Central memory CD4-positive, alpha-beta T cell (primary cell): ENCODE measurements at places on chromosomes 16 and 17.

DNA sequence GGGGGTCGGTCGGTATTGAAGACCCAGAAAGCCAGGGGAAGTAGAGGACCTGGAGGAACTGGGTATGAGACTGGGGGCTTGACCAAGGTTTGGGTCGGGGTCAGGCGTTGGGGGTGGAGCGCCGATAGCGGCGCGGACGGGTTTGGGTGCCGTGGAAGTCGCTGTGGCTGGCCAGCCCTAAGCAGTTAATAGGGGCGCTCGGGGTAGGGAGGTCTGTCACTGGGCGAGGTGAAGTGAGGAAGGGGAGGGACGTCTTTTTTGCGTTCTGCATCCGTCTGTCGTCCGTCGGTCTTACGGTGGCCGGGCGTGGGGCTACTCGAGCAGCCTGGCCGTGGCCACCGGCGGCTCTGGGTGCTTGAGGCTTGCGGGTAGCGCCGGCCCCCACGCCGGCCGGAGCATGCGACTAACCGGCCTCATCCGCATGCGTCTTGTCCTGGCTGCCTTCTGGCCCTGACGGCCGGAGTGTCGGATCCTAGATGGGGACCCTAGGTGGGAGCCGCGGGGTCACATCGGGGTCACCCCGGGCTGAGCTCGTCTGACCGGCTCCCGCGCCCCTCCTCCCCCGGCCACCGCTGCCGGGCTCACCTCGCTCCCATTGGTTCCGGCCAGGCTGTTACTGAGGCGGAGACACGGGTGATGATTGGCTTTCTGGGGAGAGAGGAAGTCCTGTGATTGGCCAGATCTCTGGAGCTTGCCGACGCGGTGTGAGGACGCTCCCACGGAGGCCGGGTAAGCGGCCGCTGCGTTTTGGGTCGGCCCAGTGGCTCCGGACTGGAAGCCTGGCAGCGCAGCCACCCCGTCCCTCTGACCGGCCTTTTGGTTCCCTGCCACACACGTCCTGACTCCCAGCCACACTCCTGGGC is 10.3 kb upstream of the TMEM88 start:
- peak; percentile 84 for DNase-seq

GRCh38 chr17:14699574-14700185 is 398.8 kb downstream of the HS3ST3B1 start:
- no peak for DNase-seq

- no peak for DNase-seq
Observed at GRCh38 chr16:88938777-88939244, 38.2 kb downstream of the CBFA2T3 start.

GRCh38 chr17:50168319-50168718 is 2.5 kb downstream of the SGCA start:
- DNase-seq: no peak

DNA sequence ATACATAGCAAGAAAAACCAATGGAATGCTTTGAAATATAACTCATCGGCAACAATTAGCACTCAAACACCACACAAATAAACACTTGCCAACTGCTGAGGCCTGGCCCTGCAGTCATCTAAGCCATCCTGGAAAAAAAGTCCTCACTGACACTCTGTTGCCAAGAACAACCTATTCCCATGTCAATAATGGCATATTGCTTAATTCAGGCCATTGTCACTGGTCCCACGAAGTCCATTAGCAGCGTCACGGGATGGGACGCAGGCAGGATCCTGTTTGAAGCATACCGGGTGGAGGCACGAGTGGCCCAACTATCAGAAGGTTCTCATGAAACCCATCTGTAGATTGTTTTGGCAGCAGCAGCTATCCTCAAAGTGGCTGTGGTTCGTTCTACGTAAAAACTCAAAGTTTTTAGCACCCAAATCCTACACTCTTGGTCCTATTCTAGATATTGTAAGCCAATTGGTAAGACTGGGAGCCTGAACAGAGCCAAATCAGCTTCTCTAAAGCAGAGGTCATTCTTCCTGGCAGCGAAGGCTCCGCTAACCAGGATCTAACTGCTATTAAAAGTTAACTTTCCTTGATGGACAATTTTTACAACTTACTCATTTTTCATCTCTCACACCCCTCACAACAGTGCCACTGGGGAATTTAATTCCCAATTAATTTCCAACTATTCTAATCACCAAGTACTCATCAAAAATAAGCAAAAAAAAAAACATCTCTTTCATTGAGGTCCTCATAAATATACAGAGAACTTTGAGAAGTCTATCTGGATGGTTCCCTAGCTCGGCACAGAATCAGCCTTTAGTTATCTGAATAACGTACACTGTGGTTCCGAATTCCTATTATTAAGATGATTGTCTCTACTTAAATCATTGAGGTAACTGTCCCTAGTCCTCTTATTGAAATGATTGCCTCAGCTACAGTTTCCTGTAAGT is 91.5 kb downstream of the ZFHX3 start:
- no peak for DNase-seq

- no peak for DNase-seq
Observed at GRCh38 chr16:30585022-30585399, 486 bp downstream of the ZNF785 start.

- DNase-seq: no peak
Observed at GRCh38 chr17:14070344-14070984, 1.2 kb downstream of the COX10 start.

GRCh38 chr17:78537217-78537860 is 39.9 kb downstream of the DNAH17 start:
- no peak for DNase-seq

GRCh38 chr16:3646348-3646920 is 8.1 kb upstream of the DNASE1 start:
- DNase-seq: no peak

DNA sequence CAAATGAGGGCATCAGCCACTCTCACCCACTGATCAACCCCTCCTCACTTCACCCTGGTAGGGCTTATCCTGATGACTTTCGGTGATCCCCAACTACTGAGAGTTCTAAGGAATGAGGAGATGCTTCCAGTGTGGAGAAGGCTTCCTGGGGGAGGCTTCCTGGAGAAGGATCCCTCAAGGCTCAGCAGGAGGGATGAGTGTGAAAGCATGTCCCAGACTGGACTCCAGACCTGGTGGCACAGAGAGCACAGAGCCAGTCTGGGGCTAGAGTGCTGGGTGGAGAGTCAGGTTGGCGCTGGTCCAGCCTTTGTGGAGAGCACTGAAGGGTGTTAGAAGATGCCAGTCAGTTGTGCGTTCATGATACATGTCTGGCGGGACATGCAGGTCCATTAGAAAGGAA is 53.7 kb downstream of the PLD6 start:
- no peak for DNase-seq

- DNase-seq: no peak
Observed at GRCh38 chr17:850851-851763, 69.0 kb downstream of the MRM3 start.

GRCh38 chr16:64865069-64865696 is 256.7 kb downstream of the CDH11 start:
- no peak for DNase-seq

- DNase-seq: peak; percentile 57
Observed at GRCh38 chr17:58172369-58173071, 5.7 kb downstream of the OR4D2 start.

- no peak for DNase-seq
Observed at GRCh38 chr17:45768000-45768399, 16.1 kb upstream of the CRHR1 start.

DNA sequence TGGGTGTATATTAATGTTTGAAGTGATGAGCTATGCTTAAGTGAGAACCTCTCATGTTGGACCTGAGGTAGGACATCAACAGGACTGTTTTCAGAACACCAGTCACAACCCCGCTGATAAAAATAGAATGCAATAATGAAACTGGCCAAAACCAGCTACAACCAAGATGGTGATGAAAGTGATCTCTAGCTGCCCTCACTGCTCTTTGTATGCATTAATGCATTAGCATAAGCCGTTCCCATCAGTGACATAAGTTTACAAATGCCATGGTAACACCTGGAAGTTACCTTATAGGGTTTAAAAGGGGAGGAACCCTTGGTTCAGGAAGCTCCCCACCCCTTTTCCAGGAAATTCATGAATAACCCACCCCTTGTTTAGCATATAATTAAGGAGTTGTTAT is 672.5 kb upstream of the EEF2KMT start:
- DNase-seq: no peak
